PC-9 (cell line): ENCODE measurements at places on chromosomes 6 and 20. TPM values are rescaled to one million over a fixed set of nuclear protein-coding genes. Genes with fewer than 3 reads are reported as not detected.
A peak's percentile ranks its signal among the peaks of the same experiment; 100 is the strongest.

Gene SPAG4
- 14.1 and 22.9 TPM in 2 replicates for total RNA-seq

- DNase-seq: peak; percentile 9
Observed at GRCh38 chr6:24775520-24776058, 852 bp downstream of the GMNN start.

- no peak for DNase-seq
Observed at GRCh38 chr6:36850021-36850420, 10.8 kb upstream of the CPNE5 start.

DNA sequence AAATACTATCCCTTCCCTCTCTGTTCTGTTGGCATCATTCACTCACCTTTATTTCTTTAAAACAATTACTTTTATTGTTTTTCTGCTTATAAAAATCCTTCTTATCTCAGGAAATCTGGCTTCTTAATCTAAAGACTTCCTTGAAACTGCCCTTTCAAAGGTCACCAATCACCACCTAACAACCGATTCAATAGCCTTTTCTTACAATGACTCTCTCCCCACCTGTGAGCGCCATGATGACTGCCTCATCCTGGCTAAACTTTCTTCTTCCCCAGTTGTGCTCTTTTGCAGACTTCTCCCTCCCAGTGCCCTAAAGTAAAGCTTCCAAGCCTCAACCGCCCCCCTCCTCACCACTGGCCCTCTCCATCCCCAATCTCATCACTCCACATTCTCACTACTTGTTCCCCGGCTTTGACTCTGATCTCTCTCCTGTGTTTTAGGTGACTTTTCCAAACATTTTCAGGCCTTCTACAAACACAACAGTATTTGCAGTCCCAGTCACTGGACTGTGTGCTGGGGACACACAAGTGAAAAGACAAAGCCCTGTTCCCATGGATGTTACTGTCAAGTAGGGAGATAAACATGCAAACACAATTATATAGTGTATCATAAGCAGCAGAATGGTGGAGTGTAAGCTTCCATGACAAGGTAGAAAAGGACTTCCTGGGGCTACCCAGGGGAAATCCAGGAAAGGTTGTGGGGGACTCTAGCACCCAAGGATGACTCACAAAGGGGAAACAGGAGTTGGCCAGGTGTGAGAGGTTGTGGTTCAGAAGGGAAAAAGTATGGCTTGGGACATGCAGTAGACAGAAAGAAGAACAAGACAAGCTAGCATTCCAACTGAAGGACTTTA lies 12.8 kb downstream of the NHSL1 start:
- DNase-seq: no peak

Gene UBD
- total RNA-seq: not detected in 2 replicates

- DNase-seq: no peak
Observed at GRCh38 chr6:68326762-68327161, 308.3 kb upstream of the ADGRB3 start.

Gene WFDC12
- total RNA-seq: not detected in 2 replicates

GRCh38 chr6:6515691-6516607 lies 72.6 kb upstream of the LY86 start:
- DNase-seq: no peak

GRCh38 chr6:42431356-42431755 lies 20.4 kb downstream of the TRERF1 start:
- no peak for DNase-seq

- DNase-seq: peak; percentile 74
Observed at GRCh38 chr6:56954403-56955170, at the start of gene BEND6. Gene BEND6 (plus strand): TSS chr6:56955107. CDS start chr6:56981811, 26,704 bp downstream.

Gene HCRTR2
- total RNA-seq: not detected in 2 replicates

Gene C20orf204
- 3.8 and 6.4 TPM in 2 replicates for total RNA-seq

Gene PDE10A
- total RNA-seq: not detected in 2 replicates

Gene PBOV1
- total RNA-seq: not detected in 2 replicates

Gene GOPC
- total RNA-seq: 10.8 and 14.1 TPM in 2 replicates
